ENCODE measurements at places on chromosomes 13 and 19. TPM values are rescaled to one million over a fixed set of nuclear protein-coding genes. Genes with fewer than 3 reads are reported as not detected.
A peak's percentile ranks its signal among the peaks of the same experiment; 100 is the strongest.

DNA sequence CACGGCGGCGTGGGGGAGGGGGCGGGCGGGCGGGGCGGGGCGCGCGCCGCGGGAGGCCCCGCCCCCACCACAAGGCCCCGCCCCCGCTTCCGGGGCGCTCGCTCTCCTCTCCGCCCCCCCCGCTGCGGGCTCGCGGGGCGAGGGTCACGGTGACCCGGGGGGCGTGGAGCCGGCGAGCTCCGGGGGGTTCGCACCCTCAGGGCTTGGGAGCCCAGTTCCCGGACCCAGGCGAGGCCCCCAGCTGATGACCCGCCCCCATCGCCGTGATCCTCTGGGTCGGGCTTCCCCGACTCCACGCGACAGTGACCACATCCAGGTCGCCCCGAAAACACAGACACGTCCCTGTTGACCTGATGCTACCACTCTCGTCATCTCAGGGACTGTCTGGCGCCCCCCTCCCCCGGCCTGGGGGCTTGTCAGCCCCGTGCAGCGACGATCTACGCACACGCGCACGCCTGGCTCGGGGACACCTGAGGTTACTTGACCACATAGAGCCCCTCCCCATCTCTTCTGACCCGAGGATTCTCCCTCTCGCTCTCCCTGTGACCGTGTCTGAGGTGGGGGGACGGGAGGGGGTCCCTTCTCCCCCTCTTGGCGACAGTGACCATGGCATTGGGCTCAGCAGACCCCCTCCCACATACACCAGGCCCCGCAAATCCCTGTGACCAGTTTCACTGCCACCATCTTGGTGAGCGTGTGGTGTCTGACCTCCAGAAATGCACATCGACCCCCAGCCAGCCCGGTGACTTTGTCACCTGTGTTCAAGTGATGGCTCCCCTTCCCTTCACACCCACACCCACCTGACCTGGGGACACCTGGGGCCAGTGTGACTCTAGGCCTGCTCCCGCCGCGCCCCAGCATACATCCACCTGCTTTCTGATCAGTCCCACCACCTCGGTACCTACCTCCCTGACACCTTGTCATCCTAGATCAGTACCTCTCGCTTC lies 670 bp downstream of the MAP2K7 start:
- H3K4me3 ChIP-seq, result peak overlapping the region; percentile 86
- peaks cover 10% of the 10 kb centered on the region for H3K4me1 ChIP-seq
- DNase-seq, result peak; percentile 55
- H3K27ac ChIP-seq, result peak overlapping the region; percentile 12
- no peaks in the 10 kb centered on the region for H3K36me3 ChIP-seq

DNA sequence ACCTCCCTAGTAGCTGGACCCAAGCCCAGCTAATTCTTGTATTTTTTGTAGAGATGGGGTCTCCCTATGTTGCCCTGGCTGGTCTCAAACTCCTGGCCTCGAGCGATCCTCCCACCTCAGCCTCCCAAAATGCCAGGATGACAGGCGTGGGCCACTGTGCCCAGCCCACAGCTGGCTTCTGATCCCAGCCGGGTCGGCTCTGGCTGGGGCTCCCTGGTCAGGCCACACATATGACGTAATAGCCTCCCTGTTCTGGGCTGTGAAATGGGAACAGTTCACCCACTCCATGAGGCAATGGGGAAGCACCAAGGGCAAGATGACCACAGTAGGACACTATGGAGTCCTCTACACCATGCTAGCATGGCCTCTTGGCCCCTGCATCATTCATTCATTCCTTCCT lies 41.1 kb downstream of the TINCR start:
- H3K27ac ChIP-seq, result no peak overlapping the region
- H3K4me3 ChIP-seq, result no peak overlapping the region
- peaks cover 5% of the 10 kb centered on the region for H3K4me1 ChIP-seq
- H3K36me3 ChIP-seq, result no peaks in the 10 kb centered on the region

GRCh38 chr19:1492474-1493006 lies 1.6 kb downstream of the REEP6 start:
- no peak overlapping the region for H3K27ac ChIP-seq
- no peaks in the 10 kb centered on the region for H3K36me3 ChIP-seq
- no peak for DNase-seq
- peaks cover 10% of the 10 kb centered on the region for H3K4me1 ChIP-seq

DNA sequence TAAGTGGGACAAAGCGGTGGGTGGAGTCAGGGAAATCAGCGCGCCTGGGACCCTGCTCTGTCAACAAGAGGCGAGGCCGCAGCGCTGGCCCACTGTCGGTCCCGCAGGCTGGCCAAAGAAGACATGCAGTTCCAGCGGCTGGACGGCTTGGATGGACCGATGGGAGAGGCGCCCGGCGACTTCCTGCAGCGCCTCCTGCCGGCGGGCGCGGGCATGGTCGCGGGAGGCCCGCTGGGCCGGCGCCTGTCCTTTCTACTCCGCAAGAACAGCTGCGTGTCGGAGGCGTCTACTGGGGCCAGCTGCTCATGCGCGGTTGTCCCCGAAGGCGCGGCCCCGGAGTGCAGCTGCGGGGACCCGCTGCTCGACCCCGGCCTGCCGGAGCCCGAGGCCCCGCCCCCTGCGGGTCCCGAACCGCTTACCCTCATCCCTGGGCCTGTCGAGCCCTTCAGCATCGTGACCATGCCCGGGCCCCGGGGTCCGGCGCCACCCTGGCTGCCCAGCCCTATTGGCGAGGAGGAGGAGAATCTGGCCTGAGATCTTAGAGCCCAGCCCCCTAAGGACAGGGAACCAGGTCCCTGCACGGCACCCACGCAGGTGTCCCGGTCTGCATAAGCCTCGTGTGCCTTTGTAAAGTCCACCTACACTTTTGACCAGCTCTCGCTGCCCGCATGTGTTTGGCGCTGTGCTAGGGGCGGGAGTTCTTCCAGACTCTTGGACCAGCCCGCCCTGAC lies 6.1 kb downstream of the BEST2 start:
- H3K4me3 ChIP-seq, result peak overlapping the region; percentile 61
- peak overlapping the region; percentile 48 for H3K27ac ChIP-seq
- no peaks in the 10 kb centered on the region for H3K4me1 ChIP-seq
- H3K27me3 ChIP-seq, result peaks cover 4% of the 10 kb centered on the region
- no peaks in the 10 kb centered on the region for H3K36me3 ChIP-seq

DNA sequence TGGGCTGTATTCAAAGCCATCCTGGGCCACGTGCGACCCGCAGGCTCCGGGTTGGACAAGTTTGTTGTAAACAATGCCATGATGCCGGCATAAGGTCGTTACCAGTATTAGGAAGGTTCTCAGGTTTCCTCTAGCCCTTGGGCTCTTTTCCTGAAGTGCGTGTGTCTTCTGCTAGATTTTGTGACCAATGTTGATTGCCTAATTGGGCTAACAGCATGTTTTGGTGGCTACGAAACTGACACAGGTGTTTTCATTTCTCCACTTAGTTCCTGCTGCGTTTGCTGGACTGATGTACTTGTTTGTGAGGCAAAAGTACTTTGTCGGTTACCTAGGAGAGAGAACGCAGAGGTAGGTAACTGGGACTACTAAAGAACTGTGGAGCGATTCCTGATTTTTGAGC lies 20.3 kb downstream of the ALOX5AP start:
- no peak overlapping the region for H3K4me3 ChIP-seq
- peaks cover 14% of the 10 kb centered on the region for H3K27me3 ChIP-seq
- peak overlapping the region; percentile 86 for H3K27ac ChIP-seq
- no peaks in the 10 kb centered on the region for H3K36me3 ChIP-seq
- peaks cover 55% of the 10 kb centered on the region for H3K4me1 ChIP-seq

Gene HIPK4
- not detected for total RNA-seq

Gene FAAP24
- 1.4 TPM for total RNA-seq

Measured in glutamatergic neuron (in vitro differentiated cells).